Left ventricle myocardium superior (tissue), 1 donor: ENCODE measurements at places on chromosomes 6 and 20.

GRCh38 chr20:63574829-63575743 is 1.0 kb upstream of the HELZ2 start:
- no peak for DNase-seq

DNA sequence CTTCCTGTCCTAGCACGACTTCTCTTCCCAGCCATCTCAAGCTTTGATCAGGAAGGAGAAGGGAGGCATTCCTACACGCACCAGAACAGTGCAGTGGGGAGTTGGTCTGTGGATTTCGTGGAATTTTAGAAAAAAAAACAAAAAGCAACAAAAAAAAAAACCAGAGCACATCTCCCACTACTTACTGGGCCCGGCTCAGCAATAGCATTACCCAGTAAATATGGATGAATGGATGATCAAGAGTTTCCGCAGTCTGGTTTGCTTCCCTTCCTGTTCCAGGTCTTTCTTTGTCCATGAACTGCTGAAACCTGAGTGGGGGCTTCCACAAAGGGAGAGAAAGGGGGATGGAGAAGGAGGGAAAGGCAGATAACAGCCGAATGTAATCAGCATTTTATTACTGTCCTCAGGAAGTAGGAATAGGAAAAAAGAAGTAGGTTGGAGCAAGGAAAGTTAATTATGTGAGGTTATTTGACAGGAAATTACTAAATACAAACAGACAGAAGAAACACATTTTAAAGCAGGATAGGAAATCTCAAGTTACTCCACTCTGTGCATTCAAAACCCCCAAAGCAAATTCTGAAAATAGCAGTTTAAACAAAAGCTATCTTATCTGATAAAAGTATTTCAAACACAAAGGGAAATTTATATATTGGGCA is 349.0 kb downstream of the PRL start:
- DNase-seq: no peak

GRCh38 chr20:51400051-51400926 is 142.2 kb downstream of the NFATC2 start:
- DNase-seq: no peak

DNA sequence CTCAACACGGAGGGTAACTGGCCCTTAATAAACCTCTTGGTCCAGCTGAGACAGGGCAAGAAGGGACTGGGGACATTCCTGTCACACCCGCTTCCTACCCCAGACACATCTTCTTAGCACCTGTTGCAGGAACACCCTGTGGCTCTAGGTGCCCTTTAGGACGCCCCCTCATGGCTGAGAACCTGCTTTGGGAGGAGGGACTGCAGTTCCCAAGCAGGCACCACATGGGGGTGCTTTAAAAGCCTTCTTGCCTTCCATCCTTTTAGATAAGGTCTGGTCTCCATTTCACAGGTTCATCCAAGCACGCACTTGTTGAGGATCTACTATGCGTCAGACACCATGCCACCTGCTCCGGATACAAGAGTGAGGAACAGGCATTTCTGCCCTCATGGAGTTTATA is 26.6 kb downstream of the NSFL1C start:
- DNase-seq: no peak

DNA sequence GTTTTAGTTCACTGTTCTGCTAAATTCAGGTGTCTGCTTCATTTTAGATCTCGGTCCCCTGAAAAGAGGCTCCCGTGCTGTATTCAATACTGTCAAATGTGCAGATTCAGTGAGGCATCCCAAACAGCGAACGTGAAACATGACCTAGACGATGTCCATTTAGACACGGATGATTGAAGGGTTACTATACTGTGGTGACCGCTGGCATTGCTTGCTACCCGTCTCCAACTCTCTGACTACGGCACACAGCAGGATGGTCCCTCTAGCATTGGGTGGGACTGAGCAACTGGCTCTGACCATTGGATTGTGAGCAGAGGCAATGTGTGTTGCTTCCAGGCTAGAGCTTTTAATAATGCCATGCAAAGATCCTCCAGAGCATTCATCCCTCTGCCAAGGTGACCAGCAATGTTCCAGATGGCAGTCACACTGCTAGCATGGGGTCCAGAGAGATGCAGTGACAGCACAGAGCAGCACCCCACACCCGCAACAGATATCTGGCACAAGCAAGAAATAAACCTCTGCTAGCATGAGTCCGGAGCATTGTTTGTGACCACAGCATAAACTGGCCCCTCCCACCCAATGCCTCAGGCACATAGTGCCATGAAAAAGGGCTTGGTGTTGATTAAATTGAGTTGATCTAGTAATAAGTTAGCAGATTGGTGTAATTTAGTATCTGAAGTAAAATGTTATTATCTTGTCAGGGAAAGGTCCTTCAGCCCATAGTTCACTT is 9.0 kb downstream of the METTL24 start:
- no peak for DNase-seq
